ENCODE measurements at places on chromosomes 7 and 10.

GRCh38 chr7:20945451-20945850 is 158.8 kb upstream of the SP8 start:
- DNase-seq: no peak

GRCh38 chr7:112280267-112280666 is 73.8 kb downstream of the ZNF277 start:
- no peak for DNase-seq

DNA sequence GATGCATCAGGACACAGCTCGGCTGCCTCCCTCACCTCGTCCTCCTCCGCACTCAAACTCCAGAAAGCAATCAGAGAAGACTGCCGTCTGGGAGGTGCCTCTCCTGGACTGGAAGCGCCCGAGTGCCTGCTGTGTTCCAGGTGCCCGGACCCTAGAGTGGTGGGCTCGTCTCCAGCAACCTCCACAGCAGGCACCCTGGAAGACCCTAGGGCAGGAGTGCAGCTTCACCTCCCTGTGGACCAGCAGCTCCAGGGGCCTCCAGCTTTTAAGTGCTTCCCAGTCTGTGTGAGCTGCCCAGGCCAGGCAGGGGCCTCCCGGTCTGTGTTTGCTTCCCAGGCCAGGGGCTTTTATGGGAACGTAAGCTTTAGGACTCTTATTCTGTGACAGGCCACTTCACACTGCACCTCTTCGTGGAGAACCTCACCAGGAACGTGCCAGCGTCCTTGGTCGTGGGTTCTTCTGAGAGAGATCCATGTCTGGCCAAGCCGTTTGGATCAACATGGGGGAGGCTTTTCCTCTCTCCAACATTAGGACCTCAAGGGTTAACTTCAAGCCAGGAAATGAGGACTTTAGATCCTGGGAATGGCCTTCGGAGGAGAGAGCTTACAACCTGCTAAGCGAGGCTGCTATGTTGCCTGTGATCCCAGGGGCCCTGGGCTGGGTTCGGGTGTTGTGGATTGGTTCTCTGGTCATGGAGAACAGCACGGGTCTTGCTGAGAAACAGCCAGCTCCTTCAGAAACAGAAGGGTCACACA is 5.9 kb upstream of the PWWP2B start:
- DNase-seq: no peak

- DNase-seq: no peak
Observed at GRCh38 chr10:7937315-7937945, 117.1 kb upstream of the GATA3 start.

DNA sequence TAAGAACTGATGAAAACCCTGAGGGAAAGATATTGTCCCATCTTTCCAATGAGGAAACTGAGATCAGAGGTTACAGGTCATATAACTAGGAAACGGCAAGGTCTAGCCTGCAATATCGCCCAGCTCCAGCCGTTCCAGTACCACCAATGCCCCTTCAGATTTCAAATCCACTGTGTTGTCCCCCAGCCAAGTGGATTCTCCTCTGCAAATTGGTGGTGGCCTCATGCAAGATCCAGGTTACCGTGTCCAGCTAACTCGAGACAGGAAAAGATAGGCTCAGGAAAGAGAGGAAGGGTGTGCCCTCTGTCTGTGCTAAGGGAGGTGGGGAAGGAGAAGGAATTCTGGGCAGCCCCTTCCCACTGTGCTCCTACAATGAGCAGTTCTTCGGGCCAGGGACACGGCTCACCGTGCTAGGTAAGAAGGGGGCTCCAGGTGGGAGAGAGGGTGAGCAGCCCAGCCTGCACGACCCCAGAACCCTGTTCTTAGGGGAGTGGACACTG is 25.3 kb downstream of the PRSS2 start:
- no peak for DNase-seq

DNA sequence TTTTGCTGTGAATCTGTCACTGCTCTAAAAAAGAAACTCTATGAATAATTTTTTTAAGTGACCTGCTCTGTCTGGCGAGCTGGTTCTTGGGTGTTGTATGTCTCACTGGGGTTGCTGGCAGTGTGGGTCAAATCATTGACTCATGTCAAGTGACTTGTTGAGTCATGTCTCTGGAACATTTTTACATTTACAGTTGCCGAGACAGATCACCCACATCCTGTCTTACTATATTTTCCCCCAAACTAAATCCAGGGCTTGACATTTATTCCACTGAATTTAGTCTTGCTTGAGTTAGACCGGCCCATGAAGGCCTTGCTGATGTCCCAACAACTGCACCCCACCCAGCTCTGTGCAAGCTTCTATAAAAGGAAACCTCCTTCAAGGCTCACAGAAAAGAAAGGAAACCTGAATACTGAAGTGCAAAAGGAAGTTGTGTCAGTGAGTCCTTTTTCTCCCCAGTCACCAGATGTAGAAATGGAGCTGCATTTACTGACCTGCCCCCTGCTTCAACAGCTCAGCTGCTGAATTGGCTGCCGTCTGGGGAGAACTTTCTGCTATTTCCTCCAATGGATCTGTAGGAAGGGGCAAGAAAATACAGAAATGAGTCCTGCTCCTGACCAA is 290.3 kb downstream of the TNS3 start:
- no peak for DNase-seq

GRCh38 chr7:74291535-74291934 is 2.3 kb downstream of the CLIP2 start:
- no peak for DNase-seq

- no peak for DNase-seq
Observed at GRCh38 chr10:110858297-110858934, 13.3 kb upstream of the PDCD4 start.

- DNase-seq: no peak
Observed at GRCh38 chr10:128687408-128687807, 561.2 kb upstream of the MKI67 start.

DNA sequence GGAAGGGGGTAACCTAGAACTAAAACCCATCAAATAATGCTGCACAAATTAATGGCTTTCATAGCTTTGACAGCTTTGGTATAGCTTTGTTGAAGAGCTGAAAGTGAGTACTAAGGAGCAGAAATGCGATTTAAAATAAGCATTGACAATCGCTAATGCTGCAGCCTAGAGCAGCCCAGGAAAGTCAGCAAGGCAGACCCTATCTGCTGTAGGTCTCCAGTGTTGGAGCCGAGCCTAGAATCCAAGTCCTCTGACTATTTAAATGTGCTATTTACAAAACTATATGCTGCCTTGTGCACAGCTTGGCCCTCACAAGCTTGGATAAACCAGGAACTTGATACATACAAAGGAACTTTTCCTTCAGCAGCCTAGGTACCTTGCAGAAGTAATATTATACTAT is 64.9 kb upstream of the ASAH2 start:
- DNase-seq: no peak

DNA sequence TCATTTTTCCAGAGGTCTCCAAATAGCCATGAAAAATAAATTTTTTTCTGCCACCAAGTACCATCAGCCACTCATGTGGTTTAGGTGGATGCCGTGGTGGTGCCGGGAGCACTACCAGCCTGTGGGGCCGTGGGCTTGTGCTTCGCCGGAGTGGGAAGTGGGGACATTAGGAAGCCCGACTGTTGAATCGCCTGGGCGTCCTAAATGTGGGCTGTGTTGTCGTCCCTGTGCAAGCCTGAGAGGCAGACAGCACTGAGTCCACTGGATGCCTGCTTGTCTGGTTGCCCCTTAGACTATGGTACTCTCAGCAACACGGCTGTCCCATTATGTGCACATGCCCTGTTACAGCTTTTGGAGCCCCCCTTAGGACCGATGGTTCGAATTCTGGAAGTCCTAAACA is 59.9 kb downstream of the MGMT start:
- no peak for DNase-seq

GRCh38 chr7:134785842-134786241 is 6.4 kb downstream of the CALD1 start:
- DNase-seq: no peak

DNA sequence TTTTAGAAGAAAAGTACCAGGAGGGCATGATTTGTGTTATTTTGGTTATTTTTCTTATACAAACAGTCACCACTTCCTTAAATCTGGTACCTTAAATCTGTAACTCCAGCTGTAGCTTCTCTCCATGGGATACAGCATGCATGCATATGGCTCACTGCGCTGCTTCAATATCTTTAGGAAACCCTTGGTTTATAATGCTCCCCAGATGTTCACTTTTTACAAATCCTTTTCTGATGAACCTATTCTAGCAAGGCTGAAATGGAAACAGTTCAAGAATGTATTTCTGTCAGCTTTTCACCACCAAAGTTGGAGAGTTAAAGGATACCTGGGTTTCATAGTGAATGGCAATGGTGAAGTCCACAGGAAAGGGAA is 50.9 kb downstream of the LAMB4 start:
- no peak for DNase-seq

DNA sequence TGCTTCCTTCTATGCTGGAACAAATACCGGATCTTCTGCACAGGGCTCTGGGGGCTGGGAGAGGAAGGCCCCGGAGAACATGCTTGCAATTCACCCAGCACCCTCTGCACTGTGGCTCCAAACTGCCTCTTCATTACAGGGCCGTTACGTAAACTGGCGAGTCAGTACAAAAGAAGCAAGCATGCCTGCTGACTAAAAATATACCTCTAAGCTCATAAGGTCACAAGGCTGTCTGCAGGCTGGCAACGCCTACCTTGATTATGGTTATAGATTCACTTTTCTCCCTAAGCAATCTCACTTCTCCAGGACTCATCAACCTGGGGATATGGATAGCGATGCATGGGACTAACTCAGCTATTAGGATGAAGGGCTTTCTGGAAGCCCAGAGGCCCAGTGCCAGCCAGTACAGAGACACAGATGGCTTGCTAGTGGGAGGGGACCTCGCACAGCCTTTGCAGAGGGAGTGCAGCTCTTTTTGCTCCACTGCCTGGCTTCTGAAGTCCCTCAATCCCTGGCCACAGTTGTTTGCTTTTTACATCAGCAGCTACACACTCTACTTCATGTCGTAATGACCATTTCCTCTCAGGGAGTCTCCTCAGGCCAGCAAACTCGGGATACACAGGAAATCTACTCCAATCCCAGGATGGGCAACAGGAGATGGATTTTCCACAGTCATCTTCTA is 96.1 kb downstream of the SH3PXD2A start:
- DNase-seq: no peak

DNA sequence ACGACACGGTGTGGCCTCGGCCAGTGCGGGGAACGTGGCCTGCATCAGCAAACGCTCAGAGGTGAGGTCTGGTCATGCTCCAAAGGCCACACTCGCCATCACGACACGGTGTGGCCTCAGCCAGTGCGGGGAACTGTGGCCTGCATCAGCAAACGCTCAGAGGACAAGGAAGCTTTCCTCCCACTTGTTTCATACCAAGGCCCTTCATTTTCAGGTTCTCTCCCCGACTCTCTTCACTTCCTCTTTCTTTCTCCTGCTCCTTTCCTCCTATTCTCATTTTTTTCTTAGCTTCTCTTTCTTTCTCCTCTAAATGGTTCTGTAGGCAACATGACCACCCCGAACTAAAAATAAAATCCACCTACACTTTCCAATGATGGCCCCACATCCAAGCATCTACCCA is 384.4 kb upstream of the SHH start:
- DNase-seq: no peak

- DNase-seq: no peak
Observed at GRCh38 chr7:122577449-122578003, 121.4 kb downstream of the RNF133 start.

GRCh38 chr7:130971297-130971696 is 237.3 kb upstream of the KLF14 start:
- no peak for DNase-seq

DNA sequence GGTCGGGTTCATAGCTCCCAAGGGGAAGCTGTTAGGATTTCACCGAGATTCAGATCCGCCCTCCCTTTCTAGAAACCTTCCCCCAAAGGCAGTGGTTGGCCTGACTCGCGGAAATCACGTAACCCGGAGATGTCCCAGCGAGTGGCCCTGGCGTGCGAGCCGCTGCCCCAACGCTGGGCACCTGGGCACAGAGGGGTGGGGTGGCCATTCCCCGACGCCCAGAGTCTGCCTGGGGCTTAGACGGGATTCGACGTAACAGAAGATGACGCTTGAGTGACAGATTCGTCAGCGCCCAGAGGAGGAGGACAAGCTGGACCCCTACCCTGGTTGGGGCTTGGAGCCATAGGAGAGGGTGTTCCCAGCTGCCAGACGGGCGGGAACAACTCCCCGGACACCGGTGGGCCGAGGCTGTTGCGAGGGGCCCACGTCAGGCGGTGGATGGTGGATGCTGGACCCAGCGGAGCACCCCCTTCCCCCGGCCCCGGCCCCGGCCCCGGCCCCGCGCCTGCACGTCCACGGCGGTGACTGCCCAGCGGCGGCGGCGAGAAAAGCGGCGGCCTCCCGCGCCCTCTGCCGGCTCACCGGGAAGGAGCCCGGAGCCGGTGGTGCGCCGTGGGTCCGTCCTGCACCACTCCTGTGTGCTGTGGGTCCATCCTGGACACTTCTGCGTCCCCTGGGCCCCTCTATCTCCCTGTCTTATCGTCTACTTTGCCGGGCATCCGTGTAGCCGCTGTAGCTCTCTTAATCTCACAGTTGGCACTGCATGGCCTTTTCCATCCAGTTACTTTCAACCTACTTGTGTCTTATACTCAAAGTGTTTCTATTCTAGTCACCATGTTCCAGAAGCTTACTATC is 35.4 kb upstream of the KNDC1 start:
- DNase-seq: no peak

- DNase-seq: no peak
Observed at GRCh38 chr7:92753614-92754013, 82.8 kb downstream of the CDK6 start.

DNA sequence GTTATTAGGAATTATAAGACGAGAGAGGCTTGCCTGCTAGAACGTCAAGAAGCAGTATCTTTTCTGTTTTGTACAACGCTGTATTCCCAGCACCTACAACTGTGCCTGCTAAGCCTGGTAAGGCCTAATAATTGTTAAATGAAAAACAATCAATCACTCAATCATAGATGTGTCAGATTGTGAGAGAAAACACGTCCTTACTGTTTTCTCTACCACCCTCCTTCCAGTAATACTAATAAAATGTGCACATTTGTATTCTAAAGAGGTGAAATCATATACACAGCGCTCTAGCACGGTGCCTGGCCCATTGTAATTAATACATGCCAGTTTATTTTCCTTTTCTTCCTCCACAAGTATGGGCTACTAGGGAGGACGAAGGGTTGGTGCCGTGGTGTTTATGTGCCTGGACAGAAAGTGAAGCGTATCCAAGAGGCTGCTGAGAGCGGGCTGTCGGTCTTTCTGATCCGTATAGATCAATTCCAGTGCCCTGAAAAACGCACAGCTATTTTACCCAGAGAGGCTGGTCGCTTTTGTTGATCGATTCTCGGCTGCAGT is 1.5 kb upstream of the AUTS2 start:
- DNase-seq: no peak

DNA sequence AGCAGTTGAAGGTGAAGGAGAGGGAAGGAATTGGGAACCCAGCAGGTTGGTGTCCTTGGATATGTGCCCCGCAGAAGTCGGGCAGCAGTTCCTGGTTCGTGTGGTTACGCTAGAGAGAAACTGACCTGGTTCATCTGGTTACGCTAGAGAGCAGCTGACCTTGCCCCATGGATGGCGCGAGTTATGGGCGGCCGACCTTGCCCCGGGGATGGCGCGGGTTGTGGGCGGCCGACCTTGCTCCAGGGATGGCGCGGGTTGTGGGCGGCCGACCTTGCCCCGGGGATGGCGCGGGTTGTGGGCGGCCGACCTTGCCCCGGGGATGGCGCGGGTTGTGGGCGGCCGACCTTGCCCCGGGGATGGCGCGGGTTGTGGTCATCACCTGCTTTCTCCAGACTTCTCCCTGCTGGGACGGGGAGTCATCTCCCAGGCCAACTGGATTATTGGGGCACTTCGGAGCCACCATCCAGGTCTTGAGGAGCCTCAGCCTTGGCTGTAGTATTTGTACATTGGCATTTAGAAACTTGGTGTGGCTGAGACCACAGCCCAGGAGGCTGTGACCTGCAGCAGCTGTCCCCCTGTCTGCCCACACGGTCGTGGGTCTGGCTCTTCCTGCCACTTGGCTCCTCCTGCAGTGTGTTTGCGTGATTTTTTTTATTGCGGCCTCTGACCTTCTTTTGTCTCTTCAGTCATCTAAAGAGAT is 6.1 kb downstream of the GET4 start:
- DNase-seq: no peak
